Activated CD4-positive, alpha-beta T cell treated with anti-CD3 and anti-CD28 coated beads for 36 hours (primary cell): ENCODE measurements at places on chromosomes 7 and 10. TPM values are rescaled to one million over a fixed set of nuclear protein-coding genes. Genes with fewer than 3 reads are reported as not detected.

GRCh38 chr7:121587435-121587834 lies 191.3 kb upstream of the FAM3C start:
- H3K4me1 ChIP-seq: no peaks in the 10 kb centered on the region
- H3K36me3 ChIP-seq: no peaks in the 10 kb centered on the region
- DNase-seq: no peak
- no peak overlapping the region for H3K27ac ChIP-seq
- H3K4me3 ChIP-seq: no peak overlapping the region

GRCh38 chr7:128194533-128195282 lies 46.4 kb upstream of the LEP start:
- DNase-seq: peak; percentile 46
- peaks cover 18% of the 10 kb centered on the region for H3K27me3 ChIP-seq
- H3K4me3 ChIP-seq: no peak overlapping the region
- H3K36me3 ChIP-seq: peaks cover 8% of the 10 kb centered on the region
- H3K27ac ChIP-seq: no peak overlapping the region
- peaks cover 9% of the 10 kb centered on the region for H3K4me1 ChIP-seq

GRCh38 chr7:98630149-98630548 lies 13.1 kb downstream of the NPTX2 start:
- no peak for DNase-seq
- no peak overlapping the region for H3K4me3 ChIP-seq
- peaks cover 2% of the 10 kb centered on the region for H3K27me3 ChIP-seq
- H3K36me3 ChIP-seq: no peaks in the 10 kb centered on the region

- H3K4me3 ChIP-seq: no peak overlapping the region
- H3K4me1 ChIP-seq: peaks cover 12% of the 10 kb centered on the region
- no peak for DNase-seq
- no peak overlapping the region for H3K27ac ChIP-seq
Observed at GRCh38 chr10:4283846-4284610, 499.0 kb upstream of the KLF6 start.

DNA sequence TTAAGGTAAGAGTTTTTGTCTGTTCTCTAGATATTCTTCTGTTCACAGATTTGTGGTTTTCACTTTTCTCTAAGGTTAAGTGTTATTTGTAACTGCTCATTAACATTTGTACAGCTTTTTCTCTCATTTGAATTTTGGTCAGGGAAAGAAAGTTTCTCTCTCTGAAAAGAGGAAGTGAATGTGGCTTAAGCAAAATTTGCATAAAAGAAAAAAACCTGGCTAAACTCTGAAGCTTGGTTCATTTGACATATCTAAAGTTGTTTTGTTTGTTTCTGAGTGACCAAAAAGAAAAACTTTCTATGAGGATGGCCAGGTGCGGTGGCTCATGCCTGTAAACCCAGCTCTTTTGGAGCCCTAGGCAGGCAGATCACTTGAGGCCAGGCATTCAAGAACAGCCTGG lies 22.0 kb upstream of the SLC26A4 start:
- peaks cover 9% of the 10 kb centered on the region for H3K4me1 ChIP-seq
- no peak for DNase-seq
- peaks cover 22% of the 10 kb centered on the region for H3K27me3 ChIP-seq

GRCh38 chr10:60208676-60209269 lies 180.9 kb downstream of the ANK3 start:
- H3K27me3 ChIP-seq: no peaks in the 10 kb centered on the region
- peaks cover 15% of the 10 kb centered on the region for H3K4me1 ChIP-seq
- no peak overlapping the region for H3K27ac ChIP-seq
- DNase-seq: no peak

DNA sequence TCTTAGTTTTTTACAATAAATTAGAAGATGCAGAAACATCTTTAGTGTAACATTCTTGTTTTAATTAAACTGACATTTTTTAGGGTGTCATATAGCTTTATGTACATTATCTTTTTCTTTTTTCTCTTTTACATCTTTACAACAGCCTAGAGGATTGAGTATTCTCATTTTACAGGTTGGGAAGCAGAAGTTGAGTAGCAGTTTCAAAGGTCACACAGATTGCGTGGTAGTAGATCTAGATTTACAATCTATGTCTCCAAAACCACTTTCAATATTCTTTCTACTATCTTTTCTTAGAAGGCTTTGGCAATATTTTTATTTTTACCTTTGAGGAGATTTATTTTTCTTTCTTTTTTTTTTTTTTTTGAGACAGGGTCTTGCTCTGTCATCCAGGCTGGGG lies 18.7 kb upstream of the MCU start:
- no peak for DNase-seq
- H3K4me1 ChIP-seq: peaks cover 12% of the 10 kb centered on the region
- H3K4me3 ChIP-seq: no peak overlapping the region
- H3K27me3 ChIP-seq: peaks cover 4% of the 10 kb centered on the region
- H3K36me3 ChIP-seq: no peaks in the 10 kb centered on the region

- no peaks in the 10 kb centered on the region for H3K4me1 ChIP-seq
- DNase-seq: no peak
- no peaks in the 10 kb centered on the region for H3K36me3 ChIP-seq
Observed at GRCh38 chr10:79185067-79185774, 116.5 kb downstream of the ZMIZ1 start.

DNA sequence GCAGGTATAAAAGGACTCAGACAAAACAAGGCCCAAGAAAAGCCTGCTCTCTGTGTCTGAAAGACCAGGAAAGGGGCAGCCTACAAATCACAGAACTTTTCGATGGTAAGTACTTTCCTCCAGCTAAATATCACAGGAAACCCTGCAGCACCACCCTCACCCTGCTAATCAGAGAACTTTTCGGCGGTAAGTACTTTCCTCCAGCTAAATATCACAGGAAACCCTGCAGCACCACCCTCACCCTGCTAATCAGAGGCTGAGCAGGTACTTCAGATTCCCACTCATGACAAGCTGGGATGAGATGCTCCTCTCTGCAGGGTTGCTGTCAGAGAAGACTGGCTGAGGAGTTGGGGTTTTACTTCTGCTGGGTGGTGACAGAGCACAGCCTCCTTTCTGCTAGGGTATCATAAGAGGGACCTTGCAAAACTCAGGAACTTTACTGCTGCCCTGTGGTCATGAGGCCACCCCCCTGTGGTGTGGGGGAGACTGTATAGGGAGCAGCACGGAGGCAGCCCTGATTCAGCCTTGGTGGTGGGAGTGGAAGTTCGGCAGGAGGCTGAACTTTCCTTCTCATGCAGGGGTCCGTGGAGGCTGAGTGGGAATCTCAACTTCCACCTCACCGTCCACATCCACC lies 7.2 kb downstream of the WDR37 start:
- DNase-seq: no peak
- peaks cover 81% of the 10 kb centered on the region for H3K4me1 ChIP-seq
- no peaks in the 10 kb centered on the region for H3K27me3 ChIP-seq
- peak overlapping the region; percentile 21 for H3K4me3 ChIP-seq
- H3K27ac ChIP-seq: peak overlapping the region; percentile 76

DNA sequence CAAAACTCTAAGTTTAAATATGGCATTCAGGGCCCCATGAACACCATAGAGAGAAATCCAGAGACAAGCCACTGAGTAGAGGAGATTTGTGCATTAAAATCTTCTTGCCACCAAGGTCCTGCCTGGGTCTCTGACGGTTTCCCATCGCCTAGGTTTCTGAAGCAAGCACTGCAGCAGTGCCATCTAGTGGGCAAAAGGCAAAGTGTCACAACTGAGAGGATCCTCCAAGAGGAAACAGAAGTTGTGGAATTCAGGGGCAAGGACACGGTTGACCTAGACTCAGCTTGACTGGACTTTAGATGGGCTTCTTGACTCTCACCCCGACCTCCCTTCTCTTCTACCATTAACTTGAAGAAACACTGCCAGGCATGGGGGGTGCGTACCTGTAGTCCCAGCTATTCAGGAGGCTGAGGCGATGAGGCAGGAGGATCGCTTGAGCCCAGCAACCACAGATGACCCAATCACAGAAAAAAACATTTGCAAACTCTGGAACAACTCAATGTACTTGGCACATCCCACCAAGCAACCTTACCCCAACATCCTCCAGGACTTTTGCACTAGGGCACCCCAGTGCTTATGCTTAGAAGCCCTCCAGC lies 604.1 kb downstream of the GALNT17 start:
- peaks cover 4% of the 10 kb centered on the region for H3K27me3 ChIP-seq
- H3K4me1 ChIP-seq: no peaks in the 10 kb centered on the region
- no peak overlapping the region for H3K4me3 ChIP-seq
- H3K27ac ChIP-seq: no peak overlapping the region
- peak; percentile 69 for DNase-seq

- H3K27ac ChIP-seq: no peak overlapping the region
- peaks cover 31% of the 10 kb centered on the region for H3K36me3 ChIP-seq
- H3K27me3 ChIP-seq: no peaks in the 10 kb centered on the region
Observed at GRCh38 chr10:28127881-28128280, 129.0 kb upstream of the ODAD2 start.

DNA sequence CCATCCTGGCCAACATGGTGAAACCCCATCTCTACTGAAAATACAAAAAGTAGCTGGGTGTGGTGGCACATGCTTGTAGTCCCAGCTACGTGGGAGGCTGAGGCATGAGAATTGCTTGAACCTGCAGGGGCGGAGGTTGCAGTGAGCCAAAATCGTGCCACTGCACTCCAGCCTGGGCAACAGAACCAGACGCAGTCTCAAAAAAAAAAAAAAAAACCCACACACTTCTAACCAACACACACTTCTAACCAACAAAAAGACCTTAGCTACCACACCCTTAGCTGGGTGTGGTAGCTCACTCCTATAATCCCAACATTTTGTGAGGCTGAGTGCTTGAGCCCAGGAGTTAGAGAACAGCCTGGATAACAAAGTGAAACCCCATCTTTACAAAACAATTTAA lies 33.9 kb upstream of the SPOCK2 start:
- peaks cover 25% of the 10 kb centered on the region for H3K36me3 ChIP-seq
- peaks cover 42% of the 10 kb centered on the region for H3K4me1 ChIP-seq

- H3K27me3 ChIP-seq: no peaks in the 10 kb centered on the region
- no peak overlapping the region for H3K4me3 ChIP-seq
- H3K36me3 ChIP-seq: no peaks in the 10 kb centered on the region
- H3K27ac ChIP-seq: no peak overlapping the region
- peak; percentile 8 for DNase-seq
- no peaks in the 10 kb centered on the region for H3K4me1 ChIP-seq
Observed at GRCh38 chr10:112875476-112876267, 74.4 kb upstream of the TCF7L2 start.

- H3K27ac ChIP-seq: no peak overlapping the region
- peaks cover 2% of the 10 kb centered on the region for H3K36me3 ChIP-seq
- DNase-seq: no peak
- H3K4me1 ChIP-seq: peaks cover 44% of the 10 kb centered on the region
- H3K27me3 ChIP-seq: peaks cover 4% of the 10 kb centered on the region
Observed at GRCh38 chr7:155211173-155211572, 86.5 kb upstream of the INSIG1 start.

GRCh38 chr10:78524342-78524741 lies 490.7 kb downstream of the RPS24 start:
- H3K4me1 ChIP-seq: peaks cover 5% of the 10 kb centered on the region
- no peak for DNase-seq
- no peaks in the 10 kb centered on the region for H3K36me3 ChIP-seq
- no peak overlapping the region for H3K4me3 ChIP-seq
- no peak overlapping the region for H3K27ac ChIP-seq

DNA sequence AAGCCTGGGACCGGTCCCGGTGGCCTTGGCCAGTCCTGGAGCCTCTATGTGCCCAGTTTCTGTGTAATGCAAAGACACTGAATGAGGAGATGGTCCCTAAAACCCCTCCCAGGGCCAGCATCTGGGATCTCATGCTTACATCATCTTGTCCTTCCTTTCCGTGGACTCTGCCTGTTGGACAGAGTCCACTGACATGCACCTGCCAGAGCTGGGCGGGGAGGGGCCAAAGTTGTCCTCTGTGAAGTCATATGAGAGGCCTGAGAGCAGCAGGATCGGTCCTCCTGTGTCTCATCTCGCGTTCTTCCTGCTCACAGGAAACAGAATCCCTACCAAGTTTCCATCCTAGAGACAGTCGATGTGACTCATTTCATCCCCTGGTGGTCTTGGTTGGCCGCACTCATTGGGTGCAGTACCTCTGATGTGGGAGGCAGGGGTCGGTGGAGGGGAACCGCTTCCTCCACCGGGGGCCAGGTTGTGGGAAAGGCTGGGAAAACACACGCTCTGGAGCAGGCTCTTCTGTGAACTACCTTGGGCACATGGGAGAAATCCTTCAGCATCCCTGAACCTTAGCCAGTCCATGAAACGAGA lies 389.6 kb upstream of the PODXL start:
- H3K27me3 ChIP-seq: peaks cover 33% of the 10 kb centered on the region
- DNase-seq: no peak
- no peak overlapping the region for H3K27ac ChIP-seq
- H3K4me3 ChIP-seq: no peak overlapping the region
- H3K36me3 ChIP-seq: no peaks in the 10 kb centered on the region

DNA sequence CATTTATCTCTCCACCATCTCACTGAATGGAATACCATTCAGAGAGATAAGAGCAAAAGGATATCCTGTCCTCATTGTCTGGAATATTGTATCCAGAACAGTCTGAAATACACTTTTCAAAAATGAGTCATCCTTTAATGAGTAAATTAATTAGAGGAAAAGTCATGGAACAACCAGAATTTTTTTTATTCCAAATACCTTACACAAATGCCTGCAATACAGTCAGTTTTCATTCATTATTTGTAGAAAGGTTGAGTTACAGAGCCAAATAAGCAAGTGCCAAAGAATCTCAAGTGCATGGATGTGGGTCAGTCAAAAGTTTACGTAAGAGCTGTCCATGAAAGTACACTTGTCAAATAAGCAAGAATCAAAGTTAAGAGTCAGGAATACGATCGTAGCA lies 482.6 kb downstream of the IPMK start:
- no peak for DNase-seq
- no peaks in the 10 kb centered on the region for H3K27me3 ChIP-seq
- H3K4me3 ChIP-seq: no peak overlapping the region
- no peaks in the 10 kb centered on the region for H3K36me3 ChIP-seq

The EN2 gene
- not detected for total RNA-seq

The DNAH11 gene
- 4.2 TPM for total RNA-seq

The HOXA3 gene
- not detected for total RNA-seq

The PSD gene
- total RNA-seq: 9.1 TPM

The NSUN6 gene
- total RNA-seq: 15.7 TPM

The TSPAN15 gene
- total RNA-seq: 0.91 TPM

The TYW1B gene
- 3.5 TPM for total RNA-seq

The ASB10 gene
- total RNA-seq: not detected

The SVOPL gene
- not detected for total RNA-seq
